ENCODE measurements at places on chromosomes 16 and 17.

DNA sequence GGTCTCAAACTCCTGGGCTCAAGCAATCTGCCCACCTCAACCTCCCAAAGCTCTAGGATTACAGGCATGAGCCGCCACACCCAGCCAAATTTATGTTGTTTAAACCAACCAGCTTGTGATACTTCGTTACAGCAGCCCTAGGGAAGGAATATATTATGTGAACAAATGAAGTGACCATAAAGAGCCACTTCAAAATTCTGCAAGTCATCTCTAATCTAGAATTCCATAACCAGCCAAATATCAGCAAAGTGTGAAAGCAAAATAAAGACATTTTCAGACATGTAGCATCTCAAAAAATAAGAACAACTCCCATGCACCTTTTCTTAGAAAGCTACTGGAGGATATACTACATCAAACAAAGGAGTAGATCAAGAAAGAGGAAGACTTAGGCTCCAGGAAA, 36.0 kb downstream of the AIPL1 start:
- no peak for DNase-seq

DNA sequence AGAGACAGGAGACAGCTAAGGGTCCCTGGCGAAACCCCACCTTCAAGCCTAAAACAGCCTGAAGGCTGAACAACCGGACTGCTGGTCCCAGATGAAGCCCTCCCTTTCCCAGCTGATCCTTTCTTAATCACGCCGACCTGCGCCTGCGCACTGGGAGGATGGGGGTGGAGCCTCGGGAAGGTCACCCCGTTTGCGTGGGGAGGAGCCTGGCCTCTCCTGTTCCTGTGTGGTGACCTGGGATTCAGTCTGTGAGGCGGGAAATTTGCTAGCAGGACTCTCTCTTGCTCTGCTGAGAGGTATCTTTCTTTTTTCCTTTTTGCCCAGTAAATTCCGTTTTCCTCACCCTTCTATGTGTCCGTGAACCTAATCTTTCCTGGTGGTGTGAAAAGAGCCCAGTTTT, 9.6 kb downstream of the FAM20A start:
- peak; percentile 63 for DNase-seq

- no peak for DNase-seq
Measured at GRCh38 chr16:84595052-84595481, 22.8 kb downstream of the COTL1 start.

- no peak for DNase-seq
Measured at GRCh38 chr17:73155410-73156165, 9.2 kb upstream of the SSTR2 start.

DNA sequence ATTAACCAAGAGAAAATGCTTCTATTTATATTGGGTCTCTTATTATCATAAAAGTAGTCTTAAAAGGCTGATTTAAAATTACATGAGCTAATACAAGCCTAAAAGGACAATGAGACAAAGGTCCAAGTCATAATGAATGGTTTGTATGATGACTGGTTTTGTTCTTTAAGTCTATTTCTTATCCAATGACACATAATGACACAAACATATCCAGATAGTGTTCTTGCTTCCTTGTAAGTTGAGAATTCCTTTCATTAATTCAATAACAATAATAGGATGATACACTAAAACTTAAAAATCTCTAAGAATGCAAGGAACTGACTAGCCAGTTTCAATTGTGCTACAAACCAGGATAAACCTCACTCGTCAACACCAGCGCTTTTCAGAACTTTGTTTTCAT, 244.1 kb downstream of the CEP112 start:
- DNase-seq: no peak
